Stimulated activated CD4-positive, alpha-beta T cell treated with anti-CD3 and anti-CD28 coated beads, Interleukin-4, amount 100 ng/mL, for 1 hour (primary cell): ENCODE measurements at places on chromosomes 1 and 21.

GRCh38 chr1:10726355-10726754 is 70.1 kb downstream of the CASZ1 start:
- no peak for DNase-seq

DNA sequence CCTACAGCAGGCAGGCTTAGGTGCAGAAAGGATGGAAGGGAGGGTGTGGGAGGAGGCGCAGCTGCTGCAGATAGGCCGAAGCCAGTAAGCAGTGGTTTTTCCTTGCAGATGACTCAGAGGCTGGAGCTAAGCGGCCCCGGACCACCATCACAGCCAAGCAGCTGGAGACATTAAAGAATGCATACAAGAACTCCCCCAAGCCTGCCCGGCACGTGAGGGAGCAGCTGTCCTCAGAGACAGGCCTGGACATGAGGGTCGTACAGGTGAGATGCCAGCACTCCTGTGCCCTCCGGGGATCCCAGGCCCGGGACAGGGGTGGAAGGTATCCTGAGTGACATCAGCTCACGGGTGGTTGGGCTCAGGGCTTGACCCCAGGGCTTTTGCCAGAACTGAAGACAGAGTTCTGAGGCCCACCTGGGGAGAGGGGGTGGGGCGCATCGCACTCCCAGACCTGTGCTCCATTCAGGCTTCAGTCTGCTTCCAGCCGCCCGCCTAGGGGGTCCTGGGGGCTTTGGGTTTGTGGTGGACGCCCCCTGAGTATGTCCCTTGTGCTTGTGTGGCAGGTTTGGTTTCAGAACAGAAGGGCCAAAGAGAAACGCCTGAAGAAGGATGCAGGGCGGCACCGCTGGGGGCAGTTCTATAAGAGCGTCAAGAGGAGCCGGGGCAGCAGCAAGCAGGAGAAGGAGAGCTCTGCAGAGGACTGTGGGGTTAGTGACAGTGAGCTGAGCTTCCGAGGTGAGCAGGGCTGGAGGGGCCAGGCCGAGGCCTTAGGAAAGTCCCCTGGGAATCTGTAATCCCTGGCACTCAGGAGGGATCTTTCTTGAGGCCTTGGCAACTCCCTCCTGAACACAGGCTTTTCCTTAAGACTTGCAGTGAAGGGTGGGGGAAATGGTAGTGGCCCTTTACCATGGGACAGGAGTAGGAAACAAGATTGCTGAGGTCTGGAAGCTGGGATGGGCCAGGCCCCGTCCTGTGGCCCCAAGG is 41.5 kb downstream of the LHX4 start:
- DNase-seq, result no peak

DNA sequence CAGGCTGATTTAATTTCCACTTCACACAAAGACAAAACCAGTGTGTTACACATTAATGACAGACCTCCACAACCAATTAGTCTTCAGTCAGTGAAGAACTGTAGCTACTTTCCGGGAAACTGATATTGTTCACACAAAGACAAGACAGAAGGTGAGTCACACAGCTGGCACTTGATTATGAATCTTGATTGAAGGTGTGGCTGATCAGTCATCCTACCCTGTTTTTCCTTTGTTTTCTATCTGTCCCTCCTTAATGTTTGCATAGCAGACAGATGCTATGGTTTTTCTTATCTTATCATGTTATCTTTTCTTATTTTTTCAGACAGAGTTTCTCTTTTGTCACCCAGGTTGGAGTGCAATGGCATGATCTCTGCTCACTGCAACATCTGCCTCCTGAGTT is 185.1 kb upstream of the GREM2 start:
- DNase-seq, result no peak

DNA sequence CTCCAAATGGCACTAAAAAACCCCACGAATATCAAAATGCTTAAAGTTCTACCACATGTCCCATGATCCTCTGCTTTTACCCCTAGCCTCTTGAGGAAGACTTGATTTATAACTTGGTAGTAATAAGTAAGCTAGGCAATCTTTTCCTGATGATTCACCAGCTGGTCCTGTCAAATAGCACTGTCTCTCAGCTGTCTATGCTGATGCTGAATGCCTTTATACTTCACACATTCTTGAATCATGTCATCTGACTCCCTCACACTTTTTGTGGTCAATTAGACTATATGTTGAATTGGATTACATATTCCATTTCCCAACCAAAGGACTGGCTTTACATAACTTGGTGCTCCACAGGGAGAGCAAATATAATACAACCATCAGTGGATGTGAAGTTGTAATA is 16.6 kb downstream of the C21orf91 start:
- DNase-seq, result no peak

DNA sequence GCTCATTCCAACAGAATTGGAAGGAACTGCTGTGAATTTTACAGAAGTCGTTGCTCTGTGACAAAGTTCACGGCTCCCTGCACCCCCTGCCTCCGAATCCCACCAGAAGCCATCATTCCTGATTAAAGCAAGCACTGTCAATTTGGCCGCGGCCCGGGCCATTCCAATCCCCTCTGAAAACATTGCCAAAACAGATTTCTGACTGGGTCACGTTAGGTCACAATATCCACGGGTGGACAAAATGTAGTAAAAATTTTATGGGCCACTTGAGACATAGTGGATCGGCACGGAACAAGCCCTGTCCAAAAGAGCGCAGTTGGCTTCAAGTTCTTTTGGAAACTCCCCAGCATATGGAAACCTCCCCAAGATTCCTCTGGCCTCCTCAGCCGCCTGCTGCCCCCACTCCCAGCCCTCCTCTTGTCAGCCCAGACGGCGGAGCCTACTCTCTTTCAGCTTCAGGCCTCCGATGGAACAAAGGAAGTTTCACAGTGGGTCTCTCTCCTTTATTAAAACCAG is 67.2 kb upstream of the IFNAR2 start:
- no peak for DNase-seq
